ENCODE measurements at places on chromosomes 7 and 10.

GRCh38 chr10:93462371-93462770, 19.8 kb downstream of the MYOF start:
- DNase-seq: no peak

GRCh38 chr7:96729820-96730219, 20.2 kb upstream of the SEM1 start:
- DNase-seq: no peak

- DNase-seq: no peak
Measured at GRCh38 chr7:99314504-99314903, 11.2 kb upstream of the ARPC1A start.

- DNase-seq: no peak
Measured at GRCh38 chr10:126222736-126223511, 165.4 kb downstream of the ADAM12 start.

- DNase-seq: no peak
Measured at GRCh38 chr7:138886501-138886917, 88.5 kb upstream of the ATP6V0A4 start.

GRCh38 chr10:108901781-108902618, 1021.3 kb downstream of the XPNPEP1 start:
- no peak for DNase-seq

GRCh38 chr10:31353574-31353973, 34.6 kb downstream of the ZEB1 start:
- no peak for DNase-seq

GRCh38 chr10:62895063-62895462, 78.9 kb upstream of the EGR2 start:
- no peak for DNase-seq

- DNase-seq: peak; percentile 33
Measured at GRCh38 chr10:102514487-102515311, 10.9 kb downstream of the SUFU start.

GRCh38 chr10:62870866-62871265, 54.7 kb upstream of the EGR2 start:
- DNase-seq: no peak

DNA sequence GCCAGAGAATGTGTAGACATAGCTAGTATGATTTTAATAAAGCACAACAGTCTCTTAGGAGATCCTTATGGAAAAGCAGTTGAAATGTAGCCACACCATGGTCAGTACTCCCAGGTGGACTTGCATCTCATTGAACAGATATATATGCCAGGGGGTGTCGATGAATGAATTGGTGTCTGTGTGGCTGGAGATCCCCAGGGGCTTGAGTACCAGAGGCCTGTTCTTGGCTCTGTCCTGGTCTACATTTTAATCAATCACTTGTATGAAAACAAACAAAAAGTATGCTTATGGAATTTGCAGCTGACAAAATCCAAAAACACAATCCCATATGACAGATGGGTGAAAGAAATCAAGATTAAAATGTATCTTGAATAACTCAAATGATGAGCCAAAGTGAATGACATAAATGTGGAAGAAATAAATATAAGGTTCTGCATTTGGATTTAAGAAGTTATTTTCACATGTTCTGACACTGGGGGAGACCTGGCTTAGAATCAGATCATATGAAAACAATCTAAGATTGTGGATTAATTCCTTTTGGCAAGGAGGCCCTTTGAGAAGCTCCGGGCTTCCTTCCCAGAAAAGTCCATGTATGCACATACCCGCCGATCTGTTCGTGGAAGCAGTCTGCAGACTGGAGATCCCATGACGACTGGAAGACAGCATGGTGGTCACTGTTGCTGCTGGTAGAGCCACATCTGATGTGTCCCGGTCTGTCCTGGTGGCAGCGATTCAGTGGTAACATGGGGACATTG, 15.6 kb downstream of the CLEC2L start:
- no peak for DNase-seq

DNA sequence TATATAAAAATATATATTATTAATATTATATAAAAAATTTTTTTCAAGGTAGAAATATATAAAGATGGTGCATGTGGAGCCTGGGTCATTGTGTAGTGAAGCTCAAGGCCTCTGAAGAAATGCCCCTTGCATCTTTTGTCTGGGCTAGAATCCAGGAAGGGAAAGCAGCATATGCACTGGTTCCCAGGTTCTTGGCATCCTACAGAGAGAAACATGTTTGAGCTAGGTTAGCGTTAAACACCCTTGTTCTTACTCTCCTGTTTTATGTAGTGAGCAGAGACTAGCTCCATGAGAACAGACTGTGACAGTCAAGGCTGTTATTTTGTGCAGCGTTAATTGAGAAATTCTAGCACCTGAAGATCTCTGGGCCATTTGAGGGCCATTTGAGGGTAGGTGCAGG, 116.1 kb downstream of the POM121L12 start:
- DNase-seq: no peak

GRCh38 chr10:1966712-1967376, 229.5 kb upstream of the ADARB2 start:
- DNase-seq: no peak

DNA sequence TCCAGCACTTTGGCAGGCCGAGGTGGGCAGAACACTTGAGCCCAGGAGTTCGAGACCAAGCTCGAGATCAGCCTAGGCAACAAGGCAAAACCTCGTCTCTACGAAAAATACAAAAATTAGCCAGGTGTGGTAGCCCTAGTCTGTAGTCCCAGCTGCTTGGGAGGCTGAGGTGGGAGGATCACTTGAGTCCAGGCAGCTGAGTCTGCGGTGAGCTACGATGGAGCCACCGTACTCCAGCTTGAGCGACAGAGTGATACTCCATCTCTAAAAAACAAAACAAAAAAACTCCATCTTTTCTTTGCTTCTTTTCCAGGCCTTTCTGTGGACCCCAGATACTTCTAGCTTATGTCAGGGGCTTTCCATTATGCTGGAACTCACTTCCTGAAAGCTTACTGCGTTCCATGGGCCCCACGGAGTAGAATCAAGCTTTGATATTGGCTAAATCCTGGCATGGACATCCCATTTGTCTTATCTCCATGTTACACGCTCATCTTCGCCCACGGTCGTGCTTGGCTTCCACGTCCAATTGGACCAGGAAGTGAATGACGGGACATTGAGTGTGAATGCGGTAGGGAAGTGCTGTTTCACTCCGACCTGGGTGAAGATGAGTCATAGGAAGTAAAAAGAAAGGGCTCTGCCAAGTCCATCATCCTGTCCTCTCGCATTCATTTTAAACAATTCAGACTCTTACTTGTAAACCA, 45.7 kb downstream of the FAM171A1 start:
- no peak for DNase-seq

Data from cortex of kidney (tissue), 1 donor.